NCI-H1436 treated with DMSO at 0.1 percent for 48 hours (cell line): ENCODE measurements at places on chromosomes 3 and 15.

GRCh38 chr3:150256318-150256717 is 151.8 kb upstream of the TSC22D2 start:
- no peak for DNase-seq

- DNase-seq = no peak
Measured at GRCh38 chr3:6326771-6327170, 534.1 kb upstream of the GRM7 start.

DNA sequence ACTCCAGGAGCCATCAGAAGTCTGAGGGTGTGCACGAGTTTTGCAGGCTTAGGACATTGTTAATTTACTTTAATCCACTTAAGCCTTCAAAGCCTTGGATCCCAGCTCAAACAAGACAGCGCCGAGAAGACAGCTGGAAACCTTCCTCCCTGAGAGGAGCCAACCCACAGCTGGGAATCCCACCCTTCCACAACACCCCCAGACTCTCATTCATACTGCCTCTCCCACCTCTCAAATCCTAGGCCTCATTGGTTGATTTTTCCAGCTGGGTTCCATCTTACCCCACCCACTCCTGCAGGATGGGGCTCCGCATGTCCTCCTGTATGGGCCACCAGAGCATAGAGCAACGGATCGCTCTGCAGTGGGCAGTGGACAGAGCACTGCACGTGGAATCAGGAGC is 80.4 kb downstream of the SEMA5B start:
- DNase-seq = no peak

DNA sequence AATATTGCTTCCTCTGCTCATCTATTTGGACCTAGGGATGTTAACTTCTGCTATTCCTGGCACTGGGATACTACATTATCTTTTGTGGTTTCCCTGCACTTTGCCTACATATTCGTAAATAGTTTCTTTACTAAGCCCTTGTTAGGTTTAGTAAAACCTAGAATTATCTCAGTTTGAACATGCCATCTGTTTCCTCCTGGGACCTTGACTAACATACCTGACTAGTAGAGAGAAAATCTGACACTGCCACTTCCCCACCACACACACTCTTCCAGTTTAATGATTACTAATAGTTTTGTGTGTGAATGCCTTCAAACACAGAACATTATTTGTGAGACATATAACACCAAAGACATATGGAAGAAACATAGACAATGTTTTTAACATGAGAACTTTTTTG is 28.2 kb upstream of the SOX2 start:
- DNase-seq = no peak

- no peak for DNase-seq
Measured at GRCh38 chr3:23495507-23495906, 292.4 kb downstream of the UBE2E2 start.

DNA sequence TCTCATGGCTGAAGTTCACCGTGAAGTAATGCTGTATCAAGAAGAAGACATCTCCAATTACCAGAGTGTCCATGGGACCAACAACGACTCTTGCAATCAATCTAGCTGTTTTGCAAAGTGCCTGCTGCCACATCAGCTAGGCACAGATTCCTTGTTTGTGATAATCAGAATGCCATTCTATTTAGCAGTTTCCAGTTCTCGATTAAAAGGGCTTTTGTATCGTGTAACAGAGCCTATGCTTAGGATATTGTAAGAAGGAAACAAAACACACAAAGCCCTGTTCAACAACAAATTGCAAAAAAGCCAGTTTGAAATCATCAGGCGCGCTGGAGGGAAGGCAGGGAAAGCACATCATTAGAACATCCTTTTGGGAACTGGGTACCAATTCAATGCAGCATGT is 26.1 kb downstream of the RASGRF1 start:
- no peak for DNase-seq

GRCh38 chr3:80771085-80771484 is 990.4 kb downstream of the GBE1 start:
- DNase-seq = no peak

DNA sequence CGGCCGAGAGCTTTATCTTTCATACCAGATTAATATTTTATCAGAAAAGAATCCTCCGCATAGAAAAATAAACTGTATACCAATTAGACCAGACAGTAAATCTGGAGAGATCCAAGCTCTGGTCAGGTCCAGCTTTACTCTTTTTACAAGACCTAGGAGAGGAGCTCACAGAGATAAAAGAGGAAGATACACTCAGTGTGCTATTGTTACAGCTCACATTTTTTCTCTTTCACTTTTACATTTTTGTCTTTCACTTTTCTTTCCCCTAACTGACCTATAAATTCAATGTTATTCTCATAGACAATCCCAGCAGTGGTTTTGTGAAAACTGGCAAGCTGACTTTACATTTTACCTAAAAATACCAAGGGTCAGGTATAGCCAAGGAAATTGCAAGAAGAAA is 55.8 kb downstream of the GUCA1C start:
- no peak for DNase-seq

DNA sequence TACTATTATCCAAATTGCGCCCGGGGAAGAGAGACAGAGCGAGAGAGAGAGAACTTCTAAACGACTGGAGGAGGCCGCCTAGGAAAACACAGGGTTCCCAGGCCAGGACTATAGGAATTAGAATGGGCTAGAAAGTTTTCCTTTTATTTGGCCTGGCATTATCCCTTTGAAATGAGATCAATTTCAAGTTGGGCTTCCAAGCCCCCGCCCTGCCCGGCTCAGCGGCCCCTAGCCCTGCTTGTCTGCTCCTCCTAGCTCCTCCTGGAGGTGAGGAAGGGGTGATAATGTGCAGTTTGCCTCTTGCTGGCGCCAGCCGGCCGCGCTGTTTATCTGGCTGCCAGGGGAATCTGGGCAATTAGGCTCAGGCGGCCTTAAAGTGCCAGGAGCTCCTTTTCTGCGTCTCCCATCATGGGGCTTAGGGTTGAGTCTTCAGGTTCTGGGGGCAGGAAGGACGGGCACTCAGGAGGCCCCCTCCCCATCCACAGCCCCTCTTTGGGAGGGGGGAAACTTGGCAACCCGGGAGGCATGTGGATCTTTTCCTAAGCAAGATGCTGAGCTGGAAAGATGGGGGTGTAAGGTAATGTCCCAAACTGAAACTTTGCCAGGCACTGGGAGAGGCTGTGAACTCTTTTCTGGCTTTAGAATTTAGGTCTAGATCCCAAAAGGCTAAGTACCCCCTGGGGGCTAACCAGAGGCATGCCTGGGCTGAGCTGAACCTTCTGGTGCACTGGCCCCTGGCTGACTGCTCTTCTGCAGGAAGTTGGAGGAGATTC is 5.5 kb downstream of the SMAD6 start:
- peak; percentile 34 for DNase-seq

DNA sequence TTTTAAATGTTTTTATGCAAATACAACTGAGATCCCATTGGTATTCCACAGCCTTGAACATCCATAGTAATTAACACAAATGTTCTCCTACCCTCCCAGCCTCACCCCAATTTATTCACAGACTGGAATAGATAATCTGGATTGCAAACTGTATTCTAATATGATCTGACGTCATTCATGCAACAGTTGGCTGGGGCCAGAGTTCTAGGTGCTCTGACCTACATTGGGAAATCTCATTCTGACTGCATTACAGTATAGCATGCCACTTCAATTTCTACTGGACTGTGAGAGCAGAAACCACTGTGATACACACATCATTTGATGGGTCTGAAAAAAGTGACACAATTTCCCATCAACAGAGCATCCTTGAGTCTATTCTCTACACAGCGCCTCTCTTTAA is 403.1 kb downstream of the MAGI1 start:
- no peak for DNase-seq

DNA sequence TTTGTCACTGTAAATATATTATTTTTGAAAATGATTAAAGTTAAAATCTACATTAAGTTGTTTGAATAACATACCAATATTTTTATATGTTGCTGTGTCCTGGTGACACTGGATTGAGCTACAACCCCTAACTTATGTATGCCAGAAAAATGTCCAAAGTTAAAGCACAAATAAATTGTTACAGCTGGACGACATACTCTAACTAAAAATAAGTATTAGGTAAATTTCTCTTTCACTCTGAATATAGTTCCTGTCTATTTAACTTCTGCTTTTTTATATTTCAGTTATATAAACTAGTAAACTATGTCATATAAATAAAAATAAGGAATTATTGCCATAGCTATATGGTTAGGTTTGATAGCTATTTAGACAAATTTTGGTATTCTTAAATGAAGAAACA is 118.5 kb upstream of the SAMMSON start:
- DNase-seq = no peak

DNA sequence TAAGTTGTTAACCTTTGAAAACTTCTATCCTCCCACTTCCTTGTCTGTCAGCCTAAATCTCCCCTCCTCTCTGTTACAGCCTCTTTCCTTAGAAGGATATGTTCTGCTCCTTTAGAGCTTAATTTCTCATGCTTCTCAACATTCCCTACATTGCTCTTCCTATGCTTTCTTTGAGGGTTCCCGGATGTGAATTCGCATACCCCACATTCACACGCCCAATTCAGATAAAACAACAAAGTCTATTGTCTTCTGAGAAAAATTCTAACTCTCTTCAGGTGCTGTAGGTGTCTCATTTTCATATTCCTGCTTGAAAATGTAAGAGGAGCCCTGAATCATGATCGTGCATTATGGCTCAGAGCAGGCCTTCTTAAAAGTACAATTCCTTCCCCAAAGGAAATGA is 171.8 kb upstream of the DPH6 start:
- DNase-seq = no peak

GRCh38 chr15:65333148-65333820 is 28.8 kb downstream of the RNU5B-1 start:
- DNase-seq = no peak

DNA sequence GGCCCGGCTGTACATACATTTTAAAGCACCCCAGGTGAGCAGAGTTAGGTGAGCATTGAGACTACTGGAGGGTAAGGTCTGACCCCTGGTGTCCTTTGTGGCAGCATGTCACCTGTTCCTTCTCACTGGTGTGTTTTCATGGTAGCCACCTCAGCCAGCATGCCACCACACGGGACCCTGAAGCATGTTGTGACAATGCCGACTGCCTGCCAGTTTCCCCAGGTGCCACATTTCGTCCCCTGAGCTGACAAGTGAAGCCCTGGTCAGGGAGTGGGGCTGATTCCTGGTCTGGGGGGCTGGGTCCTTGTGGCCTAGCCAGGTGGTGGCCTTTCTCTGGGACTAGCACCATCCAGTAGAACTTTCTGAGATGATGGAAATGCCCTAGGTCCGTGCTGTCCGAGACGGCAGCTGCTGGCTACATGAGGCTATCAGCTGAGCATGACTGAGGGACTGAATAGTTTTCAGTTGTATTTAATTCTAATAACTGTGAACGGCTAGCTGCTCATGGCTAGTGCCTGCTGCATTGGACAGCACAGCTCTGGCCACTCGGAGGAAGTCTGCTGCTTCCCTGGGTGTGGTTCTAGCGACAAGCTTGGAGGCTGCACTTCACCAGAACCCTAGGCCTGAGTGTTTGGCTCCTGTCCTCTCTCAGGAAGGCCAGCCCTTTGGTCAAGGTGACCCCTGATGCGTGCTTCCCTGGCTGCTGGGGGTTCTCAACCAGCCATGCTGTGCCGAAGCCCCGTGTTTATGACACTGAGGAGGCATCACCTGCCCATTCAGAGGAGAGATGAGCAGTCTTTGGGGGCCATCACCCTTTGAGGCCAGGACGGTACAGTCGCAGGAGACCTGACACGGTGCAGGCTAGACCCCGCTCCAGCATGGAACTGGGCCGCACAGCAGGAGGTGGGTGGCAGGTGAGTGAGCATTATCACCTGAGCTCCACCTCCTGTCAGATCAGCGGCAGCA is 3.9 kb downstream of the C3orf22 start:
- no peak for DNase-seq

DNA sequence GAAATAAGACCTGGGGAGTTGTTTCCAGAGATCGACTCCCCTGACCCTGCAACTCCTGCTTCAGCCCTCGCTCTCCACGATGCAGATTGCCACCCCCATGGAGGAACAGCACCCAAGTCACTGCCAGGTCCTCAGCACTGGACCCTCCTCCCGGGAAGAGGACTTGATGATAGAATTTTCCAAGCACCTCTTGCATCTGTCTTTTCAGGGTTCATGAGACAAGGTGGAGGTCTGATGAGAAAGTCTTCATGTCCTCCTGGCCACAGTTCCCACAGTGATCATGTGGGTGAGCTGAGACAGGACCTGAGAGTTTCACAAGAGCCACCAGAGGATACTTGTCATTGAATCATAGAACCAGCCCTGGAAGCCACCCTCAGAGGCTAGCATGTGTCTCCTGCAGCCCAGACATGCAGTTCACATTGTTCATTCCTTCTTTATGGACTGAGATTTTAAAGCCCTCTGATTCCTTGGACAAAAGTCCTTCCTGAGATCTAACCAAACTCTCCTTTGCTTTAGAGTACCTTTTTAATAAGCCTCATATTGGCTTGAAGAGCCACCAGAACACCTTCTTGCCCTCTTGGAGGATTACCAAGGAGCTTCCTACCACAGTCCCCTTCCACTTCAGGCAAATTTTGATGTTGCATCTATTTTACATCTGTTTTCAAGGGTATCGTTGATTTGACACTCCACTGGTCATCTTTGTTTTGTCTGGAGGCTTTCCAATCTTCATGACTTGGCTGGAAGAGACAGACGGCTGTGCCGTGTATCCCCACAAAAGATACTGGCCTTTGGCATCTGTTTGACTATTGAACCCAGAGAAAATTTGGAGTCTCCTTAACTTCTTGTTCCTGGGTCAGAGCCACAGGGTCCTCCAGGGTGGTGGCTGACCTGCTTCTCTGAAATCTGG is 224.8 kb upstream of the BHLHE40 start:
- no peak for DNase-seq

DNA sequence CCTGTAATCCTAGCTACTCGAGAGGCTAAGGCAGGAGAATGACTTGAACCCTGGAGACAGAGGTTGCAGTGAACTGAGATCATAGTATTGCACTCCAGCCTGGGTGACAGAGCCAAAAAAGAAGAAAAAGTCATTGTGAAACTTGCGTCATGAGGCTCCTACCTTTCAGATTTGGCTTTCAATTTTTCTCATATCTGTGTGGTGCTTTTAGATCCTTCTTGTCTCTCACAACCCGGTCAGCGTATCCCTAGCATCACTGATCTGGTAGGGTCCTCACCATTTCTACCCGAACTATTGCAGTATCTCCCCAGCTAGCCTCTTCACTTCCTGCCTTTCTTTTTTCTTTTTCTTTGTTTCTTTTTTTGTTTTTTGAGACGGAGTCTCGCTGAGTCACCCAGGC is 21.6 kb upstream of the GCNT3 start:
- DNase-seq = no peak

DNA sequence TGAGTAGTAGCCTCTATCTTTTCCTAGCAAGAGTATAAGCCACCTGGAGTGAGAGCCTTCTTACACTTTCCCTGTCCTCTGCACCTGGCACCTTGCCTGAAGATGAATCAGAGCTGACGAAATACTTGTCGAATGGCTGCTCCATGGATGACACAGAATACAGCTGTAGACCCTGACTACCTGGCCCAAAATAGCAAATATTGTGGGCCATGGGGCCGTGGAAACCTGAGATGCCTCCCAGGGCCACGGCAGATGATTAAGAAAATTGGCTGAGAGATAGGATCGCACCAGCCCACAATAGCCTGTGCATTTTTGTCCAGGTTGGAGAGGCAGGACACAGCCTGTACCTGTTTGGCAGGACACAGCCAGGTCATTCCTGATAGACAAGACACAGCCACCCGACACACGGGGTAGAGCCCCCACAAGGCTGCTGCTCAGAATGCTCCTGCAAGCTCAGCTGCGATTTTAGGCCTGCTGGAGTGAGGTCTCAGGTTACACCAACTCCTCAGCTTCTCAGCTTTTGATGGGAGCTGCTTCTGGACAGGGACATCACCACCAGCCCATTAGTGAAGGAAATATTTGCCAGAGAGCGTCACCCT is 22.9 kb upstream of the TPM1 start:
- DNase-seq = no peak
